ENCODE measurements at places on chromosomes 2 and 18.

GRCh38 chr2:229179628-229180027, 91.5 kb downstream of the PID1 start:
- no peak for DNase-seq

- DNase-seq, result no peak
Observed at GRCh38 chr2:158781353-158781961, 13.7 kb upstream of the DAPL1 start.

DNA sequence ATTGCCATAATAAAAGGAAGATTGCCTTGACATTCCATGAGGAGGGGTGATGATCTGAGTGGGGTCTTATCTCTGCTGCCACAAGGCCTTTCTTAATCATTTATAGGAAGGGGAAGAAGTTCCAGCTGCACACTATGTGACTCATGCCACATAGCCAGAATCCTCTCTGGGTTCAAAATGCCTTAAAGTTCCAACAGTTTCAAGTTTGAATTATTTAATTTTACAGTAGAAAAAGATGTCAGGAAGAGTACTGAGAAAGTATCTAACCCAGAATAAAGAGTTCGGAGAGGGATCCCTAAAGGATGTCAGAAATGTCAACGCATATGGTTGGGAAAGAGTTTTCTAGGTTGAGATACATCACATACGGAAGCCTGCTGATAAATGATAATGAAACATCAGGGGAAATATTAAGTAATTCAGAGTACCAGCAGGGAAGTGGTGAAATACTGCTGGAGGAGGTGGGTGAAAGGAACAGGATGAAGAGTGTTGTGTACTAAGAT, 999.9 kb downstream of the TSN start:
- no peak for DNase-seq

- no peak for DNase-seq
Observed at GRCh38 chr2:66867063-66867441, 432.1 kb downstream of the MEIS1 start.

- no peak for DNase-seq
Observed at GRCh38 chr2:219823574-219823973, 196.1 kb downstream of the SLC4A3 start.

DNA sequence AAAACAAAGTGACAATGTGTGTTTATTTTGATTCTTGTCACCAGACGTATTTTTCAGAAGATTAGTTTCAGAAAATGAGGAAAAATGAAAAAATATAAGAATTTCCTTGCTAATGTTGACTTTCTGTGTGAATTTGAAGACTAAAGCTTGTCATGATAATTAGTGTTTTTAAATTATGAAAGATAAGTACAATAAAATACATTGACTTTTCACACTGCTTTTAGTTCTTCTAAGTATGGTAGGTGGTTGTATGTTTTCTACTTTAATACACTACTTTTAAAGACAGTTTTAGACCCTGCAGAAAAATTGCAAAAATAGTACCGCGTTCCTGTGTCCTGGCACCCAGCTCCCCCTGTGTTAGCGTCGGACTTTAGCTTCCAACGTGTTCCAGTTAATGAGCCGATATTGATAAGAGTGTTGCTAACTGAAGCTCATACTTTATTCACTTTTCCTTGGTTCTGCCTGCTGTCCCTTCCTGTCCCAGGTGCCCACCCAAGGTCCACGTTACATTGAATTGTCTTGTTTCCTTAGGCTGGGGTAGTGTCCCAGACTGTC, 695 bp downstream of the RBFA start:
- no peak for DNase-seq

- DNase-seq, result no peak
Observed at GRCh38 chr18:76518123-76518859, 23.2 kb upstream of the ZNF516 start.

- no peak for DNase-seq
Observed at GRCh38 chr2:241519669-241520068, 11.3 kb upstream of the STK25 start.

Data from cortex of kidney (tissue), 1 donor.